SW 1271 (cell line): ENCODE measurements at places on chromosomes 2 and 18.

DNA sequence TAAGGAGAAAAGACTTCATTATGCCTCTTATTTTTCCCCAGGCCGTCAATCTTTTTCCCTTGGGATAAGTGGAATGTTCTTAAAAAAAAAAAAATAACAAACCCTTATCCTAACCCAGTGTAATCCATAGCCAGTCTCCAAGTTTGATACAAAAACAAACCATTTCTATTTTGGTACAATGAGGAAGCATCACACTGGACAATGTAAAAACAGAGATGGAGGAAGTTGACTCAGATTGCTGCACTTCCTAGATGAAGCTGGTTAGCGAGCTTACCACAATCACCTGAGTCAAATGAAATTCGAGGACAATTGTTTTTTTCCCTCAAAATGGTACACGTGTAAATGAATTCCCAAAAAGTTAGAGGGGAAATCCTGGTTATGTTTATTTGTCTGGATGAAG lies 259.7 kb downstream of the TCF4 start:
- DNase-seq: no peak

DNA sequence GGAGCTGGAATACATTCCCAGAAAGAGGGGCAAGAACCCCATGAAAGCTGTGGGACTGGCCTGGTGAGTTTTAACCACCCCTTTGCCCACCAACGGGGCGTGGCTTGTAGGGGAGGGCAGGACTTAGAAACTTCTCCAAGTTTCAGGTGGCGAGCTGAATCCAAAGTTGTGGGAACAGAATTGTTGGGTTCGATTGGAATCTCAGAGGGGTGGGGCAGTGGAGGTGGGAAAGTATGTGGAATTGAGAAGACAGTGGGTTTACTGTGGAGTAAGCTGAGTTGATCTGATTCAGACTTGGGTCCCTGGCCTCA lies 1.1 kb downstream of the PNKD start:
- DNase-seq: no peak

- DNase-seq: no peak
Observed at GRCh38 chr2:61585383-61585782, 47.2 kb upstream of the XPO1 start.

GRCh38 chr2:6297238-6297637 lies 568.5 kb downstream of the CMPK2 start:
- DNase-seq: no peak

DNA sequence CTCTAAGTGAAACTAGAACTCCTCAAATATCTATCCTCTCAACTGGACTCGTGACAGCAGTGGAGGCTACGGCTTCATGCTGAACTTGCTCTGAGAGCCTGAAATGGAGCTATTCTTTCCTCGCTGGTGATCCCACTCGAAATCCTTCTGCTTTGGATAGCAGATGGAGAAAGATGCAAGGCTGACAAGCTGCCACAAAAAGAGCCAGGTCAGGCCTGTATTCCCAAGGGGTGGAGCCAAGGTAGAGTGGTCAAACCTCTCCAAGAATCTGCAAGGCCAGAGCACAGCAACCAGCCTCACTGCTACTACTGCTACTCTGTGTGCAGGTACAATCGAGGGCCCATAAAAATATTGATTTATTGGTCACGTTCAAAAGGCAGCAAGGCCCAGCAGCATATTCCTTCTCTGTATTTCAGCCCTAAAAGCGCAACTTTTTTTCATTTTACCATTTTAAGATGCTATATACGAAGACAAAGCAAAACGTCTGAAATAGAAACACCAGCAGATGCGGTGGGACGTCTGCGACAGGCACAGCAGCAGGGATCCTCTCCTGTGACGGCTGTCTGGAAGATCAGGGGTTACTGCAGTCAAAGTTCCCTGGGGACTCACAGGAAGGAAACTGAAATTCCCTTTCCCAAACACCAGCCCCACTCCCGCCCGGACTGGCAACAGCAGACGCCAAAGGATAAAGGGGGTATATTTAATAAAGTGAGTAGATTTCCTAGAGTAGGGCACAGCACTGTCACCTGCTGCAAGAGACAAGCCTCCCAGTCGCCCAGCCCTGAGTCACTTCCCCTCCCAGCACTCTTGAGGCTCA lies 2.4 kb downstream of the SPRED2 start:
- DNase-seq: no peak

DNA sequence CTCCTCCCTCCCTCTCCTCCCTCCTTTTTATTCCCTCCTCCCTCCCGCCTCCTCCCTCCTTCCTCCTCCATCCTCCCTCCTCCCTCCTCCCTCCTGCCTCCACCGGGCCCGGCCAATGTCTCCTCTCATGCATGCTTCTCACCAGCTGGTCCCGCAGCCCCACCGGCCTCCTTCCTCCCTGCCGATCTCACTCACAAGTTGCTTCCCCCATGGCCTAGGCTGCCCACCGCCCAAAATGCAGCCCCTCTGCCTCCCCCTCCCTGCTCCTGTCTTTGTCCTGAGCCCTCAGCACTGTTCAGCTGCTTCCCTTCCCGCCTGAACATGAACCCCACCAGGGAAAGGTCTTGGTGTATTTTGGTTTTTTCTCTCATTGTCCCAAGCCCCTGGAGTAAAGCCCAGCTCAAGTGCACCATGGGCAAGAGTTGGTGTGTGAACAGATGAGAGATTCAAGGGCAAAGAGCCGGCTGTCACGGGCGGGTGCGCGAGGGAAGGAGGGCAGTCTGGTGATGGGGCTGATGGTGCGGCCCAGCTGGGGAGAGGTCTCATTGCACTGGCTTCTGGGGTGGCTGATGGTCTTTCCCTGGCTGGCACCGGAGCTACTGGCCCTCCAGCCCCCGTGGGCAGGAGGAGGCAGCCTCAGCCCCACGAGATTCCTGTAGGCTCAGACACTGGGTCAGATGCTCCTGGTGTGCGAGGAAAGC lies 117.6 kb downstream of the TWIST2 start:
- no peak for DNase-seq

- DNase-seq: no peak
Observed at GRCh38 chr2:53549497-53549896, 218.1 kb upstream of the CHAC2 start.

DNA sequence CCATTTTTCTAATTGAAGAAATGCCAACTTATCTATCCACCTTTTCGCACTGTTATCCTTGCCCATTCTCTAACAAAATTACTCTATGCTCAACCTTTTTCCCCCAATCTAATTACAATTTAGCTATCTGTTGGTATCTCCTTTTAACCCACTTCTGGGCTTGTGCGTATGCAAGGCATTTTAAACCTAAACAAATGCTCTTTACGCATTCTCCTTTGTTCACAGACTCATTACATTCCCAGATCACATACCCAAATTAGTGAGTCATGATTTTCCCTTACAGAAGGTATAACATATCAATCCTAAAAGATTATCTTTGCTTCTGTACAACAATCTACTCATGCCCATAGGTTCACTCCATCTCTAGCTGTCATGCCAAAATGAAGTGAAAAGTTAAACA lies 71.7 kb upstream of the LYPD1 start:
- no peak for DNase-seq

- DNase-seq: no peak
Observed at GRCh38 chr2:84942964-84943421, 28.0 kb upstream of the KCMF1 start.

GRCh38 chr2:186195696-186196095 lies 290.4 kb upstream of the ZC3H15 start:
- no peak for DNase-seq

GRCh38 chr2:135494917-135495316 lies 36.1 kb downstream of the ZRANB3 start:
- DNase-seq: no peak

DNA sequence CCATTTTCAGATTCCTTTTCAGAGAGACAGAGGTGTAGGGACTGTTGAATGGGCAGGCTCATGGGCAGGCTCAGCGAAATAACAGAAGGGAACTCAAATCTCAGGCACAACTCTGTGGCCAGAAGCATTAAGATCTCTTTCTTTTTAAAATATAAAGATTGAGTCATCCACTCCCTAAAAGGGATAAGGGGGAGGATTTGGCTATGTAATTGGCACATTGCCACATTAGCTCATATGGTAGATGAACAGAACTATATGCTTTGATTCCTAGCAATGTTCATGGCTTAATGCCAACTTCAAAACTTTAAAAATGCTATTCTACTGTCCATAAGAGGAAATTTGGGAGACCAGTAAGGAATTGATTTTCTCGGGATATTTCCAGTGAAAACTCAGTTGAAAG lies 53.8 kb upstream of the SLC5A7 start:
- DNase-seq: no peak

GRCh38 chr2:241905716-241906377 lies 36.3 kb downstream of the RTP5 start:
- DNase-seq: no peak

- DNase-seq: no peak
Observed at GRCh38 chr2:157465554-157465953, 21.7 kb upstream of the CYTIP start.

DNA sequence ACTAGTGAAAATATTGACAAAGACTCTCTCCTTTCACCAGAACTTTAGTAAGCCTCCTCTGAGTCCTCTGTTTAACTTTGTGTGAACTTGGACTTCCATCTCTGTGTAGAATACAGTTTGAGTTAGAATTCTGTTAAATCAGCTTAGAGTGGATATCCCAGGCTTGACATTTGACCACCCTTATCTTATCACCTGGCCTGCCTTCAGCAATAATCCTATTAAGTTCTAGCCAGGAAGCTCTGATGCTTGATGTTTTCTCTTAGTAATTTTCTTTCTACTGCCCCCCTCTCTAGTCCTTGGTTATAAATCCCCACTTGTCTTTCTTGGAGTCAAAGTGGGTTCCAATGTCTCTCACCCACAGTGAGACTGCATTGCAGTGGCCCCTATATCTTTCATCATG lies 702.7 kb upstream of the GCFC2 start:
- DNase-seq: no peak

- DNase-seq: no peak
Observed at GRCh38 chr2:69743847-69744264, 1.9 kb downstream of the ANXA4 start.

GRCh38 chr2:54629390-54629789 lies 94.1 kb upstream of the EML6 start:
- no peak for DNase-seq

DNA sequence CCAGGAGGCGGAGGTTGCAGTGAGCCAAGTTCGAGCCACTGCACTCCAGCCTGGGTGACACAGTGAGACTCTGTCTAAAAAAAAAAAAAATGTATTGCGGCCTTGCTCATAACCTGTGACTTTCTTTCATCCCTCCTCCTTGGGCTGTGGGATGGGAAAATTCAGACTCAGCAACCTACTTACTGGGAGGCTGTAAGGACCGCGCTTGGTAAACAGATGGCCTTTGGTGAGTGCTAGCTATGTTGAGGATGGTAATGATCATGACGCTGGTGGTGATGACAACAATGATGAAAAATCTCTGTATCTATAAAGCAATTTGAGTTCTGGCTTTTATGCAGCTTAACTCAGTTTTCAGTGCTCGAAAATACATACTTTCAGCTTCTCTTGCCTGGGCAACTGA lies 64.7 kb upstream of the CCDC195 start:
- no peak for DNase-seq

DNA sequence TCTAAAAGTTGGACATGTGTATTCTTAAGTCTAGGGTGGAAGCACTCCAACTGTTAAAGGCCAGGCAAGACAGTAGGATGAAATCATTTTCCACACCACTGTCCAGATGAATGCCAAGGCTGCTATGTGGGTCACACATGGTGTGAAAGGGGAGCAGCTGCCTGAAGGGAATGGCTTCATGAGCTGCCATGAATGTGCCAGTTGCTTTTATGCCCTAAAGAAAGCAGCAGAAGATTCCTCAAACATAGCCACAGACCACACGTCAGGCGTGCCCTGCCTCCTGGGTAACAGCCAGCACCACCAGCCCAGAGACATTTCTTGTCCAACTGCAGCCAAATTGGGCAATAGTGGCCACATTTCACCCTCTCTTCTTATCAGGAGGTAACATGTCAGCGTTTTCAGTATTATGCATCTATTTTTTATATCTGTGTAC lies 130.2 kb downstream of the MTCL1 start:
- DNase-seq: no peak

DNA sequence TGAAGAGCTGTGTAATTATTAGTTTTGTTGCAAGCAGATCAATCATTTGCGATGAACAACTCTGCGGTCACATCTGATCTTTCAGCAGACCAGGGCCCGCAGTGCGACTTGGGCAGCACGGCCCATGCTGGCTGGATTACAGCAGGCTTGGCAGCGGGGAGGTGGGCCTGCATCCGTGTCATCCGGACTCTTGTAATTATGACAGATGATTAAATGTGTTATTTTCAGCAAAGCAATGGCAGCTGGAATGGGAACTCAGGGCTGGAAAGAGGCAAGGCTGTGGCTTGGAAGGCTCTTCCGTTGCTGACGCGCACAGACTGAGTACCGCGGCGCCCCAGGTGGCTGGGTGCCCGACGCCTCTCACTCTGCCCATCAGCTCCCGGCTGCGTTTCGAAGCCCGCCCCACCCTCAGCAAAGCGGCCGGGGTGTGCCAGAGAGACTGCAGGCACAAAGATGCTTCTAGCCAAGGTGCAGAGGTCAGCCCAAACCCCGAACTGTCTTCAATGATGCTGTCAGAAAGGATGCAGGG lies 397.4 kb upstream of the SALL3 start:
- DNase-seq: no peak

DNA sequence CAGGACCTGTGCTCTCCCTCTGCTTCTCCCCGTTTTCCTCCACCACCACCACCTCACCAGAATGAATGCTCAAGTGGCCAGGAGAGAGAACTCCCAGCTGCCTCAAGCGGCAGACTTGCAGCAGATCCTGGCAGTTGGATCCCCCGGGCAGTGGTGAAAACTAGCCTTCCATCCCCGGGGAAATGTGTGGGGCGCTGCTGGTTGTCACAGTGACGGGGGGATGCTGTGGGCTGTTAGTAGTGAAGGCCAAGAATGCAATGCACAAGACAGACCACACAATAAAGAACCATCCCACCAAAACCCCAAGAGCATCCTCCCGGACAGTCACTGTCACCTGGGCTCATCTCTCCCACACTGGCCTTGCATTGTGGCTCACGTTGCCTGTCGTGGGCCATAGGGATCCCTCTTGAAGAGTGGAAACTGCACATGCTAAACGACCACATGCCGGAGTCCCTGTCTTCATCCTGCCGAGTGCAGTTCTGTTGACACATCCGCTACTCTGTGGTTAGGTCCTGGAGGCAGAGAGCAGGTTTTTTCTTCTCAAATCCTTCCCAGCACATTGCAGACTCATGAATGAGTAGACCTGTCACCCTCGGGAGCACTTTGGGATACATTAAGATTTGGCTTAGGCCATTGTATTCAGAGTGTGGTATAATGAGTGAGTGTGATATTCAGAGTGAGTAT lies 13.5 kb downstream of the SPATA3 start:
- no peak for DNase-seq

GRCh38 chr18:2856547-2857170 lies 9.9 kb downstream of the EMILIN2 start:
- DNase-seq: no peak

DNA sequence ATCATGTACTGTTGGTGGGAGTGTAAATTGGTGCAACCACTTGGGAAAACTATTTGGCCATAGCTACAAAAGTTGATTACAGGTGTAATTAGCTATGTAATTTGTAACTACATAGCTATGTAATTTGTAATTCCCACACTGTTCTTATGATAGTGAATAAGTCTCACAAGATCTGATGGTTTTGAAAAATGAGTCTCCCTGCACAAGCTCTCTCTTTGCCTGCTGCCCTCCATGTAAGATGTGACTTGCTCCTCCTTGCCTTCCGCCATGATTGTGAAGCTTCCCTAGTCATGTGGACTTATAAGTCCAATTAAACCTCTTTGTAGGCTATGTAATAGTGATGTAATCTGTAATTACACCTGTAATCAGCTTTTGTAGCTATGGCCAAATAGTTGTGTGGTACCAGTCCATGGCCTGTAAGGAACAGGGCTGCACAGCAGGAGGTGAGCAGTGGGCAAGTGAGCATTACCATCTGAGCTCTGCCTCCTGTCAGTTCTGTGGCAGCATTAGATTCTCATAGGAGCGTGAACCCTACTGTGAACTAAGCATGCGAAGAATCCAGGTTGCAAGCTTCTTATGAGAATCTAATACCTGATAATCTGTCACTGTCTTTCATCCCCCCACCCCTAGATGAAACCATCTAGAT lies 133.7 kb upstream of the COPS8 start:
- no peak for DNase-seq
